Head of caudate nucleus (tissue), 42 donors: ENCODE measurements at places on chromosomes 2 and 18.

DNA sequence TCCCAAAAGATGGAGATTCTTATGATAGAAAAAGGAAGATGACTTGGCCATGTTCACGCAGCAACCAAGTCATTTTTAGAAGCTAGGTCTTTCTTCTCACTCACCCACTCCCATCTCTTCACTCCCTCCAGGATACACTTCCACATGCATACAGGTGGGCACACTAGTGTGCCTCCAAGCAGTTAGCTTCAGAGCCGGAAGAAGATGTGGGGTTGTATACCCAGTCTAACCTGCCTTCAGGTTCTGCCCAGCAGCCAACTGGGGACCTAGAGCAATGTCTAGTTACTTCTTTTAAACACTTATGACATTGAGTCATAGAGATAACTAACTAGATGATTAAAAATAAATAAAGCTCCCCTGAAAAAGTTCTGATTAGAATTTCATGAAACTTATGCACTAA is 21.8 kb upstream of the TANK start:
- no peak for DNase-seq

DNA sequence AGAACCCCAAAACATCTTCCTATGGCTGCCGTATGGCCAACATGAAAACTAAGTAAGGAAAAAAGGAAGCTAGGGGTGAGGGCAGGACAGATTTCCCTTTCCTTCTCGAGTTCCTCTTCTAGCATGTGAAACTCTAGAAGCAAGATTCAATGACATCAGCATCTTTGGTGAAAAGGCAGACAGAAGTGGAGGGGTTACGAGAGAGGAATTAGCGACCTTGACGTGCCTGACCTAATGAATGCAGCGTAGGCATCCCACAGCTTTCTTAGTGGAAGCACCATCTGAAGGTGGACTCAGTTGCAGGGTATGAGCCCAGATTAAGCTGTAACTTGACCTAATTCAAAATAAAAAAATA is 47.9 kb upstream of the PELI1 start:
- DNase-seq: no peak

- DNase-seq: no peak
Measured at GRCh38 chr18:61085761-61086160, 247.5 kb upstream of the CDH20 start.

- no peak for DNase-seq
Measured at GRCh38 chr2:120775194-120775593, 39.5 kb downstream of the GLI2 start.

GRCh38 chr2:207768168-207768865 is 1.4 kb downstream of the FZD5 start:
- DNase-seq: peak; percentile 48

DNA sequence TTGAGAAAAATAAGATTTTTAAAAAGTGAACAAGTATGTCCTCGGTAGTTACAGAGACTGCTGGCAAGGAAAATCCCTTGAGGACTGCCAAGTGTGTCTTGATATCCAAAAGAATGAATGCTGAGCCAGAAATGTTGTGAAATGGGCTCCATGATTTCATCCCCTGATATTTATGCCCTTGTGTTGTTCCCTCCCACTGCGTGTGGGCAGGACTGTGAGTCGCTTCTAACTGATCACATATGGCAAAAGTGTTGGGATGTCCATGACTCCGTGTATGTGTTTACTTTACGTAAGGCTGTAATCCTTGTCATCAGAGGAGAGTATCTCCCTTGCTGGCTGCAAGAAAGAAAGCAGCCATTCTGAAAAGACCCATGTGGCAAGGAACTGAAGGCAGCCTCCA is 285.1 kb downstream of the SS18 start:
- no peak for DNase-seq

- DNase-seq: no peak
Measured at GRCh38 chr18:55470826-55471225, 117.2 kb downstream of the TCF4 start.

GRCh38 chr18:49751427-49752094 is 61.8 kb downstream of the ACAA2 start:
- no peak for DNase-seq

DNA sequence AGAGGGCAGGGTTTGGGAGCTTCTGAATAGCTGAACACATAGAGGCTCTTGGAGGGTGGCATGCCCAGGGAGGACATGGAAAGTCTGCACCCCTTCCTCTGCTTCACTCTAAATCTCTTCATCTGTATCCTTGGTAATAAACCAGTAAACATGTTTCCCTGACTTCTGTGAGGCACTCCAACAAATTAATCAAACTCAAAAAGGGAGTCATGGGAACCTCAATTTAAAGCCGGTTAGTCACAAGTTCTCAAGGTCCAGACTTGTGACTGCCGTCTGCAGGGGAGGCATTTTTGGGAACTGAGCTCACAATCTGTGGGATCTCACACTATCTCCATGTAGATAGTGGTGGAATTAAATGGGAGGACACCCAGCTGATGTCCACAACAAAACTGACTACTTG is 33.1 kb upstream of the STON1 start:
- no peak for DNase-seq

GRCh38 chr2:157843935-157844334 is 32.2 kb downstream of the ACVR1 start:
- no peak for DNase-seq

DNA sequence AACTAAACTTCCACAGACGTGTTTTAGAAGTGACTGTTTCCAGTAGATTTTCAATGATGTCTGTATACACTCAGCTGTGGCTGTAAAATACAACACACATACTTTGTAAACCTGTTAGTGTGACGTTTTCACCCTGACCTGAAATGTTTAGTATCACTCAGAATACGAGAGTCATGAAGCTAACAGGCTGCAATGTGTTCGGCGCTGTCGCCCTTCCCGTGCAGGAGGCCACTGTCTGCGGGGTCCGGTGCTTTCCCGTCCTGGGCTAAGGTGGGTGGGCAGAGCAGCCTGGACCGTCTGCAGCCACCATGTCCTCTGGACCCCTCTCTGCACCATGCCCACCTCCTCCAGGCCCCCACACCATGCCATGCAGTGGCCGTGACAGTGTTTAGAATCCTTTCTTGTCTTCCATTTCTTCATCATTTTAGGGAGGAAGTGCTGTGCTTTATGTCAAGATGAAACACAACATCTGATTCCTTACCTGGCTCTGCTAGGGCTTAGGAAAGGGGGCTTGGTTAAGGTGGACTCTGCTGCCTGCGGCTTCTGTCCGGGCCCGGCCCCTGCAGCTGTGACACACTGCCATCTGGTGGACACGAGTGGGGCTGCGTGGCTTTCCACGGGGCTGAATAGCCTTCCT is 53.8 kb upstream of the RBM44 start:
- DNase-seq: peak; percentile 82

DNA sequence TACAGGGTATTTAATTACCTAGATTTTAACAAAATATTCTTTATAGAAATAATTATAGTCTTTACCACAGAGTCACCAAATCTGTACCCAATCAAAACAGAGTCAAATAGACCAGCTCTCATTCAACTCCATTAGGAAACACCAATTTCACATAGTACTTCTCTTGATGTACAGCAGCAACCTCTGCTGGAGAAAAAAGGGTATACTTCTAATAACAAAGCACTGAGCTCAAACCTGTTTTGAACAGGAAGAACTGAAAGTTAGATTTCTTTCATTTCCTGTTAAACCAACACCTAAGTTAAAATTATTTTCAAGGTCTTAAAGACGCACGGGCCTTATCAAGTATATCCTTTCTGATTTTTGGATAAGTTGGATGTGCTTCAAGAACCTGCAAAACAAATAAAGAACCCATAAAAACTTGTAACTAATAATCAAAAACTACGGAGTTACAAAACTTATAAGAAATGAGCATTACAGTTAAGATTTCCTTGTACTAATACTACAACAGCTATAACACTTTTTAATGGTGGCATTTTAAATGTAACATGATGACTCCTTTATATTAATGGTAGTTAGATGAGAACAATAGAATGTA is 79.0 kb downstream of the TTC21B start:
- no peak for DNase-seq

DNA sequence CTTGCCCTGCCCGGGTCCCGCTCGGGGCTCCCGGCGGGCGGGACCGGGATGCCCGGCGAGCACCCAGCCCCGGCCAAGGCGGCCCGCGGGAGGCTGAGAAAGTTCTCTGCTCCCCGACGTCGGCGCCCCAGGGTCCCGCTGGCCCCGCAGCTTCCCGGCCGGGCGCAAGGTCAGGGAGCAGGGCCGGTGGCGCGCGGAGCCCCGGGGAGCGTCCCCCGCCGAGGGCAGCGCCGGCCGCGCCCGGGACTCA is 331 bp downstream of the SERPINE2 start:
- no peak for DNase-seq

DNA sequence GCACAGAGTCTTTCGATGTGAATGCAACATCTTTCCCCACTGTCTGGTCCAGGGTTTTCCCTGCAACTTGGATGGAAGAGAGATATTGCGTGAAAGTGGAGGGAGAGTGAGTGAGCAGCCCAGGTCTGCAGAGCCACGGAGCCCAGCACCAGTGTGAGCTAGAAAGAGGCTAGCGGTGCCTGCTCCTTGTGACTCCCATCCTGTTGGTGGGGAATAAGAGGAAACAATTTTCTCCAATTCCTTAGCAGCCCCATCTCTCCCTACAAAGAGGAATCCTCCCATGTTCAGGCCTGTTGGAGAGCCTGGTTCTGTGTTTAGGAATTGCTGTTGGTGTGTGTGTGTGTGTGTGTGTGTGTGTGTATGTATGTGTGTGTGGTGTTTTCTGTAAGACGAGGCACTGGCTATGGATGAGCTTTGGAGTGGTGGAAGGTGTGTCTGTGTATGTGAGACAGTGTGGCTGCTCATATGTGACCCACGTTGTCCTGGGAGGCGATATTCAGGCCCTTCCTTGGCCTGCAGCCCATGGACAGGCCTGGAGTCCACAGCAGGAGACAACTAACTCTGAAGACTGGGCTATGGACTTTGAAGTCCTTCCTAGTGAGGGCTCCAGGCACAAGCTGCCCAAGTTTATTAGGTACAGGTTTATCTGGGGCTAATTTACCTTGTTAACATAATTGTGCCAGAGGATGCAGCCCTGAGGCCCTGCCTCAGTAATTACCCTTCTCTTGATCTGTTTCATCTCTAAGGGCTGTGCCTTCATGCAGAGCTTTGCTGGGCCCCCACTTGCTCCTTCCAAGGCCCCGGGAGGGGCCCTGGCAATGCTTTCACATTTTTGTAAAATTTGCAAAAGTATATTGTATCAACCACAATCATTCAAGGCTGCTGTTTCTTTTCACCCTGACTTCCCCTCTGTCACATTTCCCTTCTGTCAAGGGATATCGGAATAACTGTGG is 88.6 kb upstream of the HAAO start:
- no peak for DNase-seq

GRCh38 chr2:18910843-18911242 is 321.5 kb upstream of the NT5C1B start:
- DNase-seq: no peak

- peak; percentile 45 for DNase-seq
Measured at GRCh38 chr18:72652990-72653593, 109.0 kb upstream of the CBLN2 start.

DNA sequence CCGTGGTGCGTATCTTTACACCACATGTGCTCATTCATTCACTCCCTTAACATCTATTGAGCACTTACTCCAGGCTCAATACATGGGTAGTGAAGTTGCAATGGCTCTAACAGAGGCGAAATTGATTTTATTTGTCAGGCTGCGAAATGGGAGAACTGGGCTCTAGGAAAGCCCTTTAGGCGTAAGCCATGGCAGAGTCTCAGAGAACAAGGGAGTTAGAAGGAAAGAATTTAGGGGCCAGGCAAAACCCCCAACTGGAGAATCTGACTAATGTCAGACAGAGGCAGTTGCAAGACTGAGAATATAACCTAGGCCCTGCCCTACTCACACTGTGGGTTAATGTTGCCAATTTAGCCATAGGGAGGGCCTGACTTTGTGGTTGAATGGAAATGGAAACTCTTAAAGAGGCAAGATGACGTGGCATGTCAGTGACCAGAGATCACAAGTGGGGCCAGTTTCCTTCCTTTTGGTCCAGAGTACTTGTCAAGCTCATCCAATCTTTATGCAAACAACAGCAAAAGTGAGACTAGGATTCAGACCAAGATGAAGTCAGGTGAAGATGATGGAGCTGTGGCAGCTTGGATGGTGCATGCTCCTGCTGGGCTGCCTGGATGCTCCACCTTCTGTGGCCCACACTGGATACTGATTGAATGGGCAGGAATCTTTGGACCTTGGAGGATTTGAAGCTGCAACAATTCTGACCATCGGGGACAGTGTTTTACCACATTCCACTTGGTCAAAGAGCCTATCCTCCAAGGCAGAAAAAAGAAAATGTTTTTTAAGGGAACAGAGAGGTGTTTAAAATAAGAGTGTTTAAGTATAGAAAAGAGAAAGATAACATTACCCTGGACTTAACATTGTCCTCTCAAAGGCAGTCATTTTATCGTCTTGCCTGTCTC is 92.2 kb downstream of the CAPN13 start:
- no peak for DNase-seq

- peak; percentile 33 for DNase-seq
Measured at GRCh38 chr18:56637711-56638231, 621 bp downstream of the TXNL1 start.

DNA sequence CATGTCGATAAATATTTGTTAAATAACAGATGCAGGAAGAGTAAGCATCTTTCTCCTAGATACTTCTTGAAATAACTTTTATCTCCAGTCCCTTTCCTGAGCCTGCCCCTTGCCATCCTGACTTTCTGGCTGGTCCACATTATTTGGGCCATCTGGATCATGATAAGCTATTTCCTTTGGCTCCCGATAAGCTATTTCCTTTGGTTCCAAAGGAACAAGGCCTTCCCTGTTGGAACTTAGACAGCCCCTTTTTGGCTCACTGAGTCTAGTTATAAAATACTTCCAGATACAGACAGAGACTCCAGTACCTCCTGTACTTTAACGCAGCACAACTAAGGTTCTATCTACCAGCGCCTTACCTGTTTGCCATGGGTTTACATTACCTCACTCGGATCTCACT is 205.3 kb upstream of the CCDC150 start:
- no peak for DNase-seq
